ENCODE measurements at places on chromosomes 16 and 17.

- DNase-seq, result no peak
Observed at GRCh38 chr16:89444728-89445127, 45.6 kb downstream of the ANKRD11 start.

DNA sequence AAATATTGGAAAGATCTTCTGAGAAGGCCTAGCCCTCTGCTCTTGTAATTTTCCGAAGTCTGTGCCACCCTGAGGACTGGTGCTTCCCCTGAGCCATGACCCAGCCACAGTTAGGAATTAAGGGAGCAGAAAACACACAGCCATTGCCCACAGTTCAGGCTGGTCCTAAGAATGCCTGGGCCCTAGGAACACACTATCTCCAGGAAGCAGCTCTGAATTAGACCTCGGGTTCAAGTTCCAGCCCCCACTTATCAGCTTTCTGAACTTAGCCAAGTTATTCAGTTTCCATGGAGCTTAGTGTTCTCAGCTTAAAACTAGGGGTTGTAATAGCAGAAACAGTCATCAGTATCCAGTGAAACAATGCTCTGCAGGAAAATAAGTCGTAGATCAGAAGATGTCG is 56.0 kb downstream of the CDH13 start:
- DNase-seq, result no peak

DNA sequence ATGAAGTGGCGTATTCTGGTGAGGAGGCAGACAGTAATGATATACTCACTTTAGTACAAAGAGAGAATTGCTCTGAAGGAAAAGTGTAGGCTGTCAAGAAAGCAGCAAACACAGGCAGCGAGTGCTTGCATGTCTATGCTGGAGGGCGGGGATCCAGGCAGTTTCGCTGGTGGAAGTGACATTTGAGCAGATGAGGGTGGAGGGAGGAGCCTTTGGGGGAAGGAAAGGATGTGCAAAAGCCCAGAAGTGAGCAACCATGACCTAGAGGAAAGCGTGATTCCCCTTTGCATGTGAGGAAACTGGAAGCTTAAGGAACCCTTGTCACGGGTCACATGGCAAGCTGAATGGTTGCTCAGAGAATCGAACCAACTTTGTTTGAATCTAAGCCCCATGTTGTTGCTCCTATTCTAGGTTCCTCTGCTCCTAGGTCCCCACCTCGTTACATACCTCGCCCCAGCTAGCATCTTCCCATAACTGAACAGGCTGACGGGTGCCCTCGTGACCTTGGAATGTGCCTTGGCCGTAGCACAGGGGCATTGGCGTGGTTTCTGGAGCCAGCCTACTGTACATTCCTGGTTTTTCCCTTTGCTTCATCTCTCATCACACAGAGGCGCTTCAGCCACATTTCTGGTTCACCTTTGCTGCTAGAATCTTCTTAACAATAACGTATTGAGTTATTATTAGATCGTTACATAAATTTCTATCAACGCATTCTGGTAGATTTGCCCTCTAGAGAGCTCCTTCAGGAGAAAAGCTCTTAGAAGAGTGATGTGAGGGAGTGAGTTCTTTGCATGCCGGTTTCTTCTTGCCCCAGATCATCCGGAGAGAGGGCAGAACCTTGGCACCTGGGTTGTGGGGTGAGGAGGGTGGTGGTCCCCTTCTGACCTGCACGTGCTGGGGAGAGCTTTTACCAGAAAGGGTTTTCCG is 191.8 kb downstream of the SNX29 start:
- no peak for DNase-seq

- no peak for DNase-seq
Observed at GRCh38 chr17:46774108-46774737, 44.3 kb downstream of the WNT3 start.

- DNase-seq, result peak; percentile 32
Observed at GRCh38 chr16:53743149-53743566, 39.2 kb downstream of the FTO start.

- no peak for DNase-seq
Observed at GRCh38 chr17:66775881-66776400, 59.0 kb upstream of the CACNG5 start.

- DNase-seq, result no peak
Observed at GRCh38 chr17:34626121-34626681, 46.8 kb downstream of the TMEM132E start.

GRCh38 chr16:73304008-73304774 is 256.3 kb upstream of the ZFHX3 start:
- peak; percentile 38 for DNase-seq

DNA sequence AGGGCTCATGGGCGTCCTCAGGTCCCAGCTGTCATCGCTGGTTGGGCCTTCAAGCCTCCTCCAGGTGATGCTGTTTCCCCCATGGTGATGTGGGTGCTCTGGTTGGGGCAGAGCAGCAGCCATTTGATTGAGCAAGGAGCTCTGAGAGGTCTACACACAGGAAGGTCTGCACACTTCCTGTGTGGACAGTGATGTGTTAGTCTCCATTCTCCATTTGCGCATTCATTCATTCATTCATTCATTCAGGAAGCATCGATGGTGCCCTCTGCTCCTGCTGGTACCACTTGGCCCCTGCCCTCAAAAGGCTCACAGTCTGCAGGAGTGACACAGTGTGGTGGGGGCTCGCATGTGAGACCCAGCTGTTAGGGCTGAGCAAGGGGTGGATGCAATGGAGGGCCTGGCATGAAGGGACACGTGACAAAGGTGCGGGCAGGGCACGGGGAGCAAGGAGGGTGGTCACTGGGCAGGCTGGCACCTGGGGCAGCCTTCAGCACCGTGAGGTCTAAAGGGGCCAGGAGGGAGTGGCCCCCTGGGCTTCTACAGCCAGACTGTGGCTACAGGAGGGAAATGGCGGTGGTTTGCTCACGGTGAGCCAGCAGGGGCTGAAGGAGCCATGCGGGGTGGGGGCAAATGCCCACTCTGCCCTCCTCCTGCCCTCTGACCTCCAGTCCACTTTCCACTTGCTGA is 1.5 kb downstream of the ADGRG3 start:
- DNase-seq, result no peak

- DNase-seq, result no peak
Observed at GRCh38 chr17:32529604-32530003, 42.8 kb downstream of the CDK5R1 start.
